ENCODE measurements at places on chromosomes 13 and 19.

DNA sequence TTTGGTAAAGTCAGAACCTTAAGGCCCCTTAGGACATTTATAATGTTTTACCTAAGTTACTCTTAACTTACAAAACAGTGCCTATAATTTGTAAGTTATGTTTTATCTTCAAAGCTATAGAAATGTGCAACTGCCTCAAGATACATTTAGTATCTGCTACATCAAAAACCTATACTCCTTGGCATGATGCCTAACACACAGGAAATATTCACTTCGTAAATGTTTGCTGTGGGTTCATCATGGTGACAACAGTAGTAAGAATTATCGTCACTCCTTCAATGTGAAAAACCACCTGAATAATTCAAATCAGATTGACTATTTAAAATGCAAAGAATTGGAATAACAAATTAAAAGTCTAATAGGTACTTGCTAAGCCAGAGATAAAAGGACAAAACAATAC is 184.1 kb downstream of the DIAPH3 start:
- no peak for DNase-seq

DNA sequence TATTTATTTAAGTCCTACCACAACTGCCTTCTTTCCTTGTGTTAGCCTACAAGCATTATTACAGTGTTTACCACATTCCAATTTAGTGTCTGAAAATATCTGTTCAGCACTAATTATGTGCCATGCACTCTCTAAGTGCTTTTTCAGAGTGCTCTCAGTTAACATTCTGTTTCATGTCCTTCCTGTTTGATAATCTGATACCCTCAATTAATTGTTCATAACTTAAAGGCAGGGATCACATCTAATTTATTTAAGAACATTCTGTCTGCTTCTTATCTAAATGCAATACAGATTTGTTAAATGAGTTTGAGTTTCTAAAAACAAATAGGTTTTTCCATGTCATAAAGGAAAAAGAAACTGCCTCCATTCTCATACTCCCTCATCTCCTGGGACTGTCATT is 649.6 kb upstream of the ATXN8OS start:
- DNase-seq, result no peak

- no peak for DNase-seq
Measured at GRCh38 chr19:45780146-45780447, 2.2 kb downstream of the DMPK start.

GRCh38 chr13:52449331-52450011 is 963 bp downstream of the VPS36 start:
- no peak for DNase-seq

DNA sequence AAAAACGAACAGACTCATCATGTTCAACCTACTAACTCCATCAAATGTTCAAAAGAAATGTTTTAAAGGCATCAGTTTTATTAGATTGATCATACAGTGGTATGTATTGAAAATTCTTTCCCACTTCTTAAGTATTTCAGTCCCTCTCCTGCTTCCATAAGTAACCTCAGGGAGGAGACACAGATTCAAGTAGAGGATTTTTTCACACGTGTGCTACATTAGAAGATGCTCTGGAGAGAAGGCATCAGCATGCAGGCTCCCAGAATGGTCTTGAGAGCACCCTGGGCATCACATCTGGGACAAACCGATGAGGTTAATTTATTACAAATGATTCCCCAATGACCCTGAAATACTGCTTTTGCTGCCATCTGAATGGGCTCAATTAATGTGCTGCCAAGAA is 3.6 kb downstream of the GPR12 start:
- DNase-seq, result no peak

- DNase-seq, result no peak
Measured at GRCh38 chr19:8666814-8667405, 31.7 kb downstream of the ACTL9 start.

DNA sequence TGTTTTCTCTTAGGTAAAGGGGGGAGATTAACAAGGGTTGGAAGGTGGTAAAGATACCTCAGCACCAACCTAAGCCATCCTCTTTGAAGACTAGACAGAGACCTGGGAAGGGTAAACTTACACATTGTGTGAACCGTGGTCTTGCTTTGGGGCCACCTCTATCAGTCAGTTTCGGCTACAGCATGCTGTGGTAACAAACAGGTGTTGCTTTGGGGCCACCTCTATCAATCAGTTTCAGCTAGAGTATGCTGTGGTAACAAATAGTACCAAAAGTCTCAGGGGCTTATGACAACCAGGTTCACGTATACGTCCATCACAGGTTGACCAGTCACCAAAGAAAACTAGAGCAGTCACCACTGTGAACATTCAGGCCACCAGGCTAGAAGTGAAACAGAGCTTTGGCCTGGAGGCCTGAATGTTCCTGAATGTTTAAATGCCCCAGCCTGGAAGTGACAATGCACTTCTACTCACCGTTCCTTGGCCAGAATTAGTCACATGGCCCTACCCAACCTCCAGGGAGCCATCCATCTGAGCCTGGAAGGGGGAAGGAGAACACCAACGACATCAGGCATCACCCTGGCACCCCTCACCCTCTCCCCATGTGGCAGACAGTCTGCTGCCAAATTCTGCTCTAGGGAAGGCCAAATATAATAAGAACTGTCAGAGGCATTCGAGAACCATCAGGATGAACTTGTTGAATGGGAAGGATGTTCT is 3.8 kb downstream of the FXYD7 start:
- DNase-seq, result peak; percentile 23

DNA sequence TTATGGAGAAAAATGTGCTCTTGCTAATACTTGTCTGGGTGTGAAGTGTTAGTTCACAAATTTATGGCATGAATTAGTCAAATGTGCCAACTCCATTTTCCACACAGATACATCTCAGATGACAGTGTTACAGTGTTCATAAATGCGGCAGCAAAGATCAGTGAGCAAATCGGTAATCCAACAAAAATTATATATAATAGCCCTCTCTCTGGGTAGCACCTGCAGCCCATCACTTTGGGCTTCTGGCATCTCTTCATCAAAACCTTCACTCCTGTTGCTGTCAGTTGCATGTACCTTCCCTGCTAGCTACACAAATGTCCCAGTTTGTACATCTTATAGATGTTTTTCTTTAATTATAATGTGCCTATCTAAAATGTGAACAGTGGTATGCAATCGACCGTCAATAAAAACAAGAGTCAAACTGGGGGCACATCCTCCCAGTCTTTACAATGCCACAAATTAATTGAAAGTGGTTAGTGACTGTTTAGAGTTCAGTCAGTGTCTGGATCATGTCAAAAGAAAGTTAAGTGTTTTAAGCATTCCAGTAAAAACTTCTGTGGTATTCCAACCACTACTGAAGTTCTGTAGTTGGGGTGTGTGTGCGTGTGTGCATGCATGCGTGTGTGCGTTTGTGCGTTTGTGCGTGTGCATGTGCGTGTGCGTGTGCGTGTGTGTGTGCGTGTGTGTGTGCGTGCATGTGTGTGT is 448.9 kb downstream of the DCT start:
- DNase-seq, result no peak

DNA sequence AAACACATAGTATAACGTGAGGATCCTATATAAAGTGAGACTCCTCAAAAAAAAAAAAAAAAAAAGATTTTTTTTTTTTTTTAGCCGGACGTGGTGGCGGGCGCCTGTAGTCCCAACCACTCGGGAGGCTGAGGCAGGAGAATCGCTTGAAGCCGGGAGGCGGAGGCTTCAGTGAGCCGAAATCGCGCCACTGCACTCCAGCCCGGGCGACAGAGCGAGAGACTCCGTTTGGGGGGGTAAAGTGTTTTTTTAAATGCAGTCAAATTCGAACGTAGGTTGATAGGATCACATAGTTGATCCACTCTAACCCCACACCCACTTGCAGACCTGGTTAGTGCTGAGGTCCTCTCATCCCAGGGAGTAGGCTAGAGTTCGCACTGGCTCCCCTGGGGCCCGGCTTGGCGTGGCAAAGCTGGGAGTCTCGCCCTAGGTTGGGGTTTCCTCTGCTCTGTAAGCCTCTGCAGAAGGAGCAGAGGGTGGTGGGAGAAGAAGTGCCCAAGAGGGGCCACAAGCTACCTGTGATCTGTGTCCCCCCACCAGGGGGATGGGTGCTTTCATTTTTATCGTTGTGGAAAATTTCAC is 6.5 kb downstream of the RNF225 start:
- no peak for DNase-seq

GRCh38 chr13:91153372-91153771 is 194.1 kb upstream of the MIR17HG start:
- no peak for DNase-seq

All from OCI-M1 (cell line).